ENCODE measurements at places on chromosomes 12 and 14. TPM values are rescaled to one million over a fixed set of nuclear protein-coding genes. Genes with fewer than 3 reads are reported as not detected.

The COX8C gene
- not detected for total RNA-seq

The SPTB gene
- total RNA-seq, result 0.80 TPM

The RNF212B gene
- not detected for total RNA-seq

The TEP1 gene
- 11.3 TPM for total RNA-seq

The LRRK2 gene
- total RNA-seq, result 2.5 TPM
